ENCODE measurements at places on chromosomes 5 and 9.
A peak's percentile ranks its signal among the peaks of the same experiment; 100 is the strongest.

GRCh38 chr9:130107234-130107861 lies 53.6 kb downstream of the GPR107 start:
- DNase-seq = peak; percentile 81

- DNase-seq = no peak
These were observed 358.8 kb upstream of the TRPC7 start for GRCh38 chr5:136724161-136724560.

DNA sequence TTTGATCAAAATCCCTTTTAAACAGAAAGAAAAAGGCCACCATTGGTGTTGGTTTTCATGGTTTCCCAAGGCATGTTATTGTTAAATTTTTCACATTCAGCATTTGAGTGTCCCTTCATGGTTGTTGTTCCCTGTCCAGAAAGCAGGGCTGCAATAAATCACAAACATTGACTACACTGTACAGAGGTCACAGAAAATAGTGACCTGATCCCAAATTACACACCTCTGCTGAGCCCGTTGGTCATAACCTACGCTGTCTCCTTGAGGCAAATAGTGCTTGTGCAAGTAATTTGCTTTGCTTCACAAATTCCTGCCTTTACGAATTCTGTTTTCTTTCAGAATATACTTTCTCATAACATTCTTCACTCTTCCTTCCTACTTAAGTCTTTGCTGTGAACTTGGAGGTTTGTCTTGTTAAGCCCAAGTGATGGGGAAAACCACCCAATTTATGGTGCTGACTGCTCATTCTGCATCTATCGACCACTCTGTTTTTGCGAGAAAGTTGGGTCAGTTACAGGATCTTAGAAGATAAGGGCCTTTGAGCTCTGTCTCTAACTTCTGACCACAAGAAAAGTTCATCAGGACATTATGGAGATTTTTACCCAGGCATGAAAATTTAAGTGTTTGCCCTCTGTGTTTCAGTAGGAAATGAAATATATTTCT lies 16.0 kb downstream of the PIK3R1 start:
- DNase-seq = no peak

DNA sequence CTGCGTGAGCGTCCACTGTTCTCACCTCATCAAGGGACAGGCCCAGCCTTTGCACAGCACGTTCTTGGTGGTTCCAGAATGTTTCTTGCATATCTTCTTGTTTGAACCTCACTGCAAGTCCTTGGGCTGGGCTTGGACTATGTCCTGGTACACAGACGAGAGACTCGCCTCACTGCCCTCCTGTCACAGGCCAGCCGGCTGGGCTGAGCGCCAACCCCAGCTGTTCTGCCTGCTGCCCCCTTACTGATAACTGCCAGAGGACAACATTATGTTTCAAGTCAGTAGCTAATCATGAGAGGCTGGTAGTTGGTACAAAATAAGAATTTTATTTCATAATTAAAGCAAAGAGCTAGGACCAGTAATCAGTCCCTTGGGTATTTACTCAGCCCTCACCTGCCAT lies 52.8 kb upstream of the LRRTM2 start:
- DNase-seq = no peak

DNA sequence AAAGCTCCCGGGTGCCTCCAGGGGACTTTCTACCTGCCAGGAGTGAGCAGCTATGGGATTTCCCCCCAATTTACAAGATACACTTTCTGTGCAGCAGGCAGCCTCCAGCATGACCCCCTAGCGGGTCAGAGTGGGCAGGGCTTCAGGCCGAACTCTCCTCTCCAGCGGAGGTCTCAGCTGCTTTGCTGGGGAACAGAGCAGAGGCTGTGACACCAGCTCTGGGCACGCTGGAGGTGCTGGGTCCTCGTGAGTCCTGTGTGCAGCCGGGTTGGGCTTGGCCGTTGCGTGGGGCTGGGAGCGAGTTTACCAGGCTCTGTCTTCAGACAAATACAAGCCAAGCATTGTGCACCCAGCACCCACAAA lies 2.9 kb downstream of the NRARP start:
- no peak for DNase-seq

GRCh38 chr5:132302413-132302812 lies 8.2 kb downstream of the SLC22A4 start:
- no peak for DNase-seq

GRCh38 chr9:135908093-135908753 lies 877 bp upstream of the CAMSAP1 start:
- DNase-seq = no peak

- peak; percentile 23 for DNase-seq
These were observed 38.2 kb downstream of the GZMK start for GRCh38 chr5:55062039-55062779.

GRCh38 chr5:138945421-138946240 lies 70.5 kb upstream of the LRRTM2 start:
- no peak for DNase-seq

DNA sequence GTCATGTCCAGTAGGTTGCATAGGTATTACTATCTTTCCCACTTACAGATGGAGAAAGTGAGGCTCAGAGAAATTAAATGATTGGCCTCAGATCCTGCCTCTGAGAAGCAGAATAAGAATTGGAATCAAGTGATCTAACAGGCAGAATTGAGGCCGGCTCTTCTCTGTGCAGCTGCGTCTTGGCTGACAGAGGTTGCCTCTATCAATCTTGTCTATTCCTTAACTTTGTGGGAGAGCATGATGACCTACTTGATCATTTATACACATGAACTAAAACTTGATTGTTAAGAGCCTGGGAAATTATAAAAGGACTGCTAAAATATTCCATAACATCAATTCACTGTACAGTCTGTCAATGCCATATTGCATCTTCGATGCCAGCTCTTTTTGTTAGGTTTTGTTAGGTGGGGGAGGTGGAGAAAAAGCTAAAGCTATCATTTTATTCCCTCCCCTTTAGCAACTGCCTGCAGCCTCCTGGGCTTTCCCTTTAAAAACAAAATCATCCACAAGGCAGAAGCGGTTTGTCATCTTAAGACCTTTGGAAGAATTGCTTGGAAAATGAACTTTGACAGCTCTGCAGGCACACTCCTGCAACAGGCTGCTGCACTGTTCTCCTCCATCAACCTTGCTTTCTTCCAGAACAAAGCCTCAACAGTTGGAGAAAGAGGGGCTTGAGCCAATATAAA lies 247.4 kb downstream of the SMARCA2 start:
- no peak for DNase-seq

DNA sequence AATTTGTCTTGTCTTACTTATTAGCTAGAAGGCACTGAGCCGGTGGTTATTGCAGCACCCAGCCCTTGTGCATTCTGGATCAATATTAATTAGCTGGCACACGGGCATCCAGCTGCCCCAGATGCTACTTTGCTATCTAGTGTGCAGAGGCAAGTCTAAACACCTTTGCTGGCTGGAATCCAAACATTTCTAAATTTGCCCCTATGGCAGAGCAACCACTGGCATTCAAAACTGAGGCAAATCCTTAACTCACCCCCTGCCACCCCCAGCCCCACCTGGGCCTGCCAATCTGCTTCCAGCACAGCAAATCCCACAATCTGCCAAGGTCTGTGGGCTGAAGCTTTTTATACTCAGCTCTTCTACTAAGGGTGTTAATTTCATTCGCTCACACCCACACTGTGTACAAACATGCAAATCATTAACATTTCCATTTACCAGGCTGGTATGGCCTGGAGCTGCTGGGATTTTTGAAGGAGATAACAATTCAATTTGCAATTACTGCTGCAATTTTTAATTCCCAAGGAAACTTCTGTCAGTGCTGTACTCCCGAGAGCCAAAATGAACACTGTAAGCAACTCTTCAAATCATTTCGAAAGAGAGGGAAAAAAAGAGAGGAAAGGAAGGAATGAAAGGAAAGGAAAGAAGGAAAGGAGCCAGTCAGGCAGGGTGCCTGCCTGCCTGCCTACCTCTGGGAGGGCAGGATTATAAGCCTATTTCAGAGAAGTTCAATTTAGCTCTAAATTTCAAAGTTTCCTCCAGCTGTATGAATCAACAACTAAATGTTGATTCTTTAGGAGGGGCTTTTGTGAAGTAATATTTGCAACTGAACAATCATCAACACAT lies 35.5 kb downstream of the RAPGEF1 start:
- no peak for DNase-seq

Measured in stimulated activated CD4-positive, alpha-beta T cell treated with anti-CD3 and anti-CD28 coated beads, TNF-alpha, amount 100 ng/mL, for 4 hours (primary cell).